ENCODE measurements at places on chromosomes 3 and 15.

GRCh38 chr15:101466188-101466587 is 23.3 kb downstream of the PCSK6 start:
- no peak for DNase-seq

GRCh38 chr3:102290241-102290640 is 144.6 kb upstream of the ZPLD1 start:
- DNase-seq, result no peak

DNA sequence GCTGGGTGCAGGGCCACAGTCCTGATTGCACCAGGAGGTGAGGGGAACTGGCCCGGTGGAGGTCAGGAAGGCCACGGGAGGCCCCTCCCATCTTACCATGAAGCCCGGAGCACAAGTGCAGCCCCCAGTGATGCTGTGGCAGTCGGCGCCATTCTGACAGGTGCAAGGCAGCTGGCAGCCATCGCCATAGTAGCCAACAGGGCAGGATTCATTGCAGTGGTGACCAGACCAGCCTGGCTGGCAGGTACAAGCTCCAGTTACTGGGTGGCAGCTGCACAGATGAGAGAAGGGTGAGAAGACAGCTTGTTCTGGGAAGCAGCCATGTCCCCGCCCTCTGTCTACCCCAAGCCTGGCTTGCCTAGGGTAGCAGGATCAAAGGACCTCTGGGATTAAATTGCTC is 88.2 kb downstream of the RAB11A start:
- no peak for DNase-seq

DNA sequence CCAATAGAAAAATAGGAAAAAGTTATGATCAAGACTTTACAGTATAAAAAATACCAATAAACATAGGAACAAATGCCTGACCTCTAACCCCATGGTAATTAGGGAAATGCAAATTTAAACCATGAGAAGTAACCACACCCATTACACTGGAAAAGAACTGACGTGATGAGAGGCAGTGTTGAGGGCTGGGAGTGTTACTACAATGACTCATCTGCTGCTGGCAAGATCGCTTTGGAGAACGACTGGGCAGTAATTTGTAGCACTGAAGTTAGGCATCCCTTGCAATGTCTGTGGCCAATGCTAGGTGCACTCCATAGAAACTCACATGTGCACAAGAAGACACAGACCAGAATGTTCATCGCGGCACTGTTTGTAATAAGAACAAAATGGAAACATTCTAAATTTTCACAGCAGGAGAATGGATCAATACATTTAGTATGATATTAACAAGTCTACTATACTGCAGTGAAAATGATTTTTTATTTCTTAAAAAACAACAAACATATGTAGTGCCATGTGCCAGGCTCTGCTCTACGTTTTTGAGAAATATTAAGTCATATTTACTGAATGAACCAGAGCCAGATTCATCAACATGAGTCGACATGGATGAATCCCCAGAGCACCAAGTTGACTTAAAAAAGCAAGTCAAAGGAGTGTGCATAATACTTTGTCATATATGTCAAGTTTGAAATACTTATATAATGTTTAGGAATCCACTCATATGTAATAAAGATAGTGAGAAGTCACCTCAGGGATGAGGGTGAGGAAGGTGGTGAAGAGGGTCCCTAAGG is 37.6 kb upstream of the EPHB3 start:
- DNase-seq, result no peak

DNA sequence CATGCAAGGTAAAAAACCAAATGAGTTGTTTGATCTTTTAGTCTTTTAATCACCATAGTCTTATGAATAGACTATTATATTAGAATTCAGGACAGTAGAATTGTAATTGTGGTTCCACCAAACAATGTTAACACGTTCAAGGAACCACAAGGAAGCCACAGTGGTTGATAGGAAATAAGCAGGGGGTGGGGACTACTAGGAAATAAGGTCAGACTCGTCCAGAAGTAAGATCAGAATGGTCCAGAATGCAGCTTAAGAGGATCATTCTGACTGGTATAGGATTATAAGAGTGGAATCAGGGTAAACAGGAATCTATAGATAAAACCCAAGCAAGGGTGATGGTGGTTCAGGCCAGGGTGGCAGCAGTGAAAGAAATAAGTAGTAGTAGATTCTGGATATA is 7.5 kb downstream of the MYNN start:
- DNase-seq, result no peak

DNA sequence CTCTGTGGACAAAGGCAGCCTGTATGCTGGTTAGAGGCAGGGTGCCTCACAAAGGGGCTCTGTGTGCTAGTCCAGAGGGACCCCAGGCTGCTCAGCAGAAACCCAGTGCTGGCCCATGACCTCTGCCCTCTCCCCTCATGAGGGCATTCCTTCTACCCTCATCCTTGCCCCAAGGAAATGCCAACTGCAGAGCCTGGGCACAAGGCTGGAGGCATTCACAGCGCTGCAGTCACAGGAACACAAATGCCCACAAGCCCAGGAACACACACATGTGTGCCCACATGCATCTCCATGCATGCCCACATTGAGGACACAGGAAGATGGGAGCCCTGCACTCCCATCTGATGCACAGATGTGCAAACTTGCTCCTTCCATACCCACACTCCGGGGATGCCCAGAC is 3.8 kb downstream of the INKA1 start:
- DNase-seq, result no peak

- no peak for DNase-seq
Observed at GRCh38 chr15:60237446-60237845, 160.3 kb downstream of the ANXA2 start.

DNA sequence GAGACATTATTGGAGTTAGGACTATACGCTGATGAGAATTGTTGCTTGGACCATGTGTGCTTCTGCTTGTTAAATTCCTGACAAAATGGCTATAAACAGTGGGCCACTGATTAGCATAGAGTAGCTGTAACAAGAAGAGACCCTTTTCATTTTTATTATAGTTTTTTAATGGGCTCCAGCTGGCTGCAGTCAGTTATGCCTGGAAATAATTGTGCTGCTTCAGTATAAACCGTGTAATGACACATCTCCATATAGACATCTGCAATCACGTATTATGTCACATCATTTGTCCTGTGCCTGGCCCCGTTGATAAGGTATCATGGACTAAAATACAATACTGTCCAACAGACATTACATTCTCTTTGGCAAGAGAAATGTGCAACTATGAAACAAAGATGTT is 50.9 kb downstream of the ARPP21 start:
- no peak for DNase-seq

DNA sequence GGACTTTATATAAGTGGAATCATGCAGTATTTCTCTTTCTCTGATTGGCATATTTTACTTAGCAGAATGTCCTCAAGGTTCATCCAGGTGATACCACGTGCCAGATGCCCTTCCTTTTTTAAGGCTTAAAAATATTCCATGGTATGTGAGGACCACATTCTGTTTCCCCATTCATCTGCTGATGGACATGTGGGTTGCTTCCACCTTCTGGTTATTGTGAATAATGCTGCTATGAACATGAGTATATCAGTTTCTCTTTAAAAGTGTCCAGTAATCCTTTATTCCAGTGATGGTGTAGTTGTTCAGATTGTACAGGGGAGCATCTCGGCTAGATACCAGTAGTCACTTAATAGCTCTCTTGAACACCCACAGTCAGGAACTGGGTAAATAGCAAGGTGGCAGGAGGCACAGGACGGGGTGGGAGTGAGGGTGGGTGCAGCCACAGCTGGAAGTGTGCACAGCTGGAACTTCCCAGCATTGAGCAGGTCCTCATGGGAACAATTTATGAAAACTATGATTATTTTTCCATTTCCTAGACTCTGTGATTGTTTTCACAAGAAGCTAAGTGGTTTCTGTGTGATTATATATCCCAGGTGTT is 50.3 kb upstream of the ATG7 start:
- no peak for DNase-seq

DNA sequence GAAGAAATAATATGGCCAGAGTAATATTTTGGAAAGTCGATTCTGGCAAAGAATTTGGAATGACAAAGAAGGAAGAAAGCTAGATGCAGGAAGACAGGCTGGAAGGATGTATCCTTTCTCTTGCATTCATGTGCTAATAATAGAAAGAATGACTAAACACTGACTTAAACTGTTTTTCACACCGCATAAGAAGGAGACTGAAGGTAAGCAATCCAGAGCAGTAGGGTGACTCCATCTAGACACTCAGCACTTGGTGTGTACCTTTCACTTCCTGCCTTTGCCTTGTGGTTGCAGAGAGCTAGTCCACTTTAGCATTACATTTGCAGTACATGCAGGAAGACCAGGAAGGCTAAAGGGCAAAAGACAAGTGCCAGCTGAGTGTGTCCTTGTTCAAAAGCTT is 234.6 kb downstream of the RBMS3 start:
- DNase-seq, result no peak

GRCh38 chr15:69869881-69870505 is 227.7 kb downstream of the TLE3 start:
- DNase-seq, result no peak

GRCh38 chr3:29416514-29416913 is 135.6 kb downstream of the RBMS3 start:
- DNase-seq, result no peak

DNA sequence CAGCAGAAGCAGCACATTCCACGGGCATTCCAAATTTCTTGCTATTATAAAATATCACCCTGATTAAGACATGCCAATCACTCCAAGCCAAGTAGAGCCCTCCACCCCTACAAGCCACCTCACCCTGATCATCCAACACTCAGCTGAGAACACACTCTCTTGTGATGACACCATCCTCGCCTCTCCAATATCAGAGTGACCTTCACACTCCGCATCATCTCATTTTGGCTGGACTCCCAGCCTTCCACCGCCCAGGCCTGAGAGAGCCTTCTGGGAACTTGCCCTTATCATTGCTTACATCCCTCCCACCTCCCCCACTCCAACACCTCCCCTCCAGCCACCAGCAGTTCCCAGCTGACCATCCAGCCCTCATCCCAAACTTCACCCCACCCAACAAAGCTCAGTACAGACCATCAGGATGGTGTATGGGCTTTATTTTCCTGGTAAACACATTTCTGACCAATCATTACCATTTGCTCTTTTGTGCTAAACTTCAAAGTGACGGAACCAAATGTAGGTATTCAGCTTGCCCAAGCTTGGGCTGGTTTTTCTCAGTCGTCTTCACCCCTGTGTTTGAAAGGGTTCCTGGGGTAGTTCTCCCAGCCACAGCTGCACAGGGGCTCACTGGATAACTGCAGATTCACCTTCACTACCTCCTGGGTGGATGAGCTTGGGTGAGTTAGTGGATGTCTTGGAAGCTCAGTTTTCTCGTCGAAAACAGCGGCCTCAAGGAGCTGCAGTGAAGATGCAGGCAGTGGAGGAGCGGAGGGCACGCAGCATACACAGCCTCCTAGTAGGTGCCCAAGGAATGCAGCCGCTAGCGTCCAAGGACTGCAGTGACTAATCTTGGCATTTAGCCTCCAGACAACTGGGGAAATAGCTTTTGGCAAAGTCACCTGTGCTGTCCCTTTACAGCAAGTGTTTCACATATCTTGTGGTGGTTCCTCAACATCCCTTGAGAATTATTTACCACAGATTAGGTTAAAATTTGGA is 115.1 kb downstream of the LIPC start:
- DNase-seq, result no peak

GRCh38 chr3:81492040-81492439 is 269.4 kb downstream of the GBE1 start:
- no peak for DNase-seq

DNA sequence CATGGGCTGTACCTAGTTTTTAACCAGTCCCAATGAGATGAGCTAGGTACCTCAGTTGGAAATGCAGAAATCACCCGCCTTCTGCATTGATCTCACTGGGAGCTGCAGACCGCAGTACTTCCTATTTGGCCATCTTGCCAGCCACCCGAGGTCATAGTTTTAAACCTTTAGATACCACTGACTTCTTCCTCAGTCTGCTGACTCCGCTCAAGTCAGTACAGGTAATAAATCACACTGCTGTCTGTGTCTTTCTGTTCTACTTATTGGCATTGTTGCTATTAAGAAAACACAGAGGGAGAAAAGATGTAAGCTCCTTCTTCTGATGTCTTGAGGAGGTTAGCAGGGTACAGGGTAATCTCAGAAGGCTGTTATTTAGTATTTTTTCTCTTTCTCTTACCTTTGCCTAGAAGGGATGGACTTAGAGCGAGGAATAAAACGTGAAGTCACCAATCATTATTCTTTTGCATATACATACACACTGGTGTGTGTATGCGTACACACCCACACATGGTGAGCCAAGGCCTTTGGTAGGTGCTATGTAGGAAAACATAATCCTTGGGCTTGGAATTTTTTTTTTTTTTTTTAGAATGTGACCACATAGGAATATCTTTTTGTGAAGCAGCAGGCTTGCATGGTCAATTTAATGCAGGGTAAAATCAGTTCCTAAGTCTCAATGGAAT is 197.2 kb downstream of the EDEM1 start:
- no peak for DNase-seq

GRCh38 chr3:167151636-167152035 is 228.5 kb downstream of the ZBBX start:
- no peak for DNase-seq

GRCh38 chr3:160771811-160772459 is 15.9 kb downstream of the PPM1L start:
- DNase-seq, result no peak

- no peak for DNase-seq
Observed at GRCh38 chr3:149480326-149481017, 6.0 kb downstream of the TM4SF4 start.

DNA sequence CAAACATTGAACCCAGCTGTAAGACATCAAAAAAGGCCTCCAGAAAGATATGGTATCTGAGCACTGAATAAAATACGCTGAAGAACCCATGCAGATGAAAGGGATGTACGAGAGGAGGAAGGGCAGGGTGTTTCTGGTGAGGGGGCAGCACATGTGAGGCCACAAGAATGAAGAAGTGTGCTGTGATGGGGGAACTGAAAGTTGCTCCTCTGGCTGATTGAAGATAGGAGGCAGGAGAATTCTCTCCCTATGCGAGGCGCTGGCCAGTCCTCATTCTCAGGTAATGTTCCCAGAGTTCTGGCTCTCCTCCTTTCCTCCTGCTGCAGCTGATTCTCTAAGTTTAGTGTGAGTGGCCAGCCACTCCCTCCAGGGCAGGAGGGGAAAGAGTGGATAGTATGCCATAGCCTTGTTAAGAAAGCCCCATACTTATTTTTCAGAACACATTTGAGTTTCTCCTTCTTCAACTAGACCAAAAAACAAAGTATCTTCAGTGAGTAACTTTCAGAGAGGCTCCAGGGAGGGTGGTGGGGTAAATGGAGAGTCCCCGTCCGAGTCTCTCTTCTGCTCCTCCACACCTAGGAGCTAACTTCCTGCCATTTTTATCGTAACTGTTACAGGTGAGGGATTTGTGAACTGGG is 26.9 kb upstream of the MYO1E start:
- DNase-seq, result no peak

DNA sequence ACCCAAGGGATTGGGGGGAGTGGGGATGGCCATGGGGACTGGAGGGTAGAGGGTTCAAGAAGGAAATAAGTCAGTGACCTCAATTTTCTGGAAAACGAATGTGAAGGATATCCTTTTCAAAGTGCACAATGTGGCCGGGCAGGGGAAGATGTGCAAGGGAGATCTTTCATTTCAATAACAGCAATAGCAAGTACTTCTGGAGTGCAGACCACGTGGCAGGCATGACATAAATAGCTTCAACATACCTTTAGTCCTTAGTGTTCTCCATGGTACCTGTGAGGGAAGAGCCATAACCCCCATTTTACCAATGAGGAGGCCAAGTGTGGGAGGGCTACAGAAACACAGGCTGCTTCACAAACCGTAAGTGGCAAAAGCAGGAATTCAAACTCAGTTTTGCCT is 138.7 kb downstream of the FOXP1 start:
- no peak for DNase-seq

GRCh38 chr15:66878761-66879160 is 176.7 kb downstream of the SMAD6 start:
- no peak for DNase-seq

- DNase-seq, result no peak
Observed at GRCh38 chr3:156892701-156893100, 66.5 kb downstream of the LEKR1 start.
